ENCODE measurements at places on chromosomes 4 and X. TPM values are rescaled to one million over a fixed set of nuclear protein-coding genes. Genes with fewer than 3 reads are reported as not detected.

The KCNE5 gene
- 0.35 TPM for total RNA-seq

DNA sequence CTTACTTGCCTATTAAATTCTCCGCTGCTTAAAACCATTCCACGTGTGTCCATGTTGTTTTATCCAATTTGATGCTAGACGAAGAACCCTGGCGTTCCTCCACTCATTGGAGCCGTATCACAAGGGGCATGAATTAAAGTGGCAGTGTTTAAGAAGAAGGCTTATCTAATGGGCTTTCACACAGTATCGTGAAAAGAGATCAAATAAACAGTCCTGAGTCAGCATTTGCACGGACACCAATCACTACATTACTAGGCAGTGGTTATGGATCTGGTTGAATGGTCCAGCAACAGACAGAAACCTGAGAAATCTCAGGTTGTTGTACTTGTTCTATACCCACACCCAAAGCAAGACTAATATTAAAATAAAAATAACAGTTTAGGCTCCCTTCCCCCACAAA lies 671.6 kb downstream of the FAT4 start:
- DNase-seq = no peak

GRCh38 chr4:153791746-153792617 lies 3.1 kb upstream of the SFRP2 start:
- DNase-seq = peak; percentile 77

- DNase-seq = no peak
Measured at GRCh38 chr4:101284546-101284945, 62.8 kb downstream of the PPP3CA start.

- DNase-seq = no peak
Measured at GRCh38 chr4:6986072-6986780, 56.9 kb upstream of the TADA2B start.

DNA sequence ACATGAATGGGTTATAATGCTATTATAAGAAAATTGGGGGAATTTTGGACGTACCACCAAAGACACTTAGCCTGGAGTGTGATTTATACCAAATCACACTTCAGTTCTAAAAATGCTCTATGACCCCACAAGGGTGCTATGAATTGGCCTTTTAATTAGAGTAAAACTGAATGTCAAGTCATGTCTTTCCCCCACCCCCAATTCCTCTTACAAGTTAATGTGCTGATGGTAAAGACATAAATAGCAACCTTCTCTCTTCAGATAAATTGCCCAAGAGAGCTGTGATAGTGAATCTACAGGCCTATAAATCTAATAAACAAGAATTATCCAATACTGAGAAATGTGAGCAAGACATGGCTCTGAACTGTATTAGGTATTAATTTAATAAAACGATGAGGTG lies 78.8 kb downstream of the RNF150 start:
- no peak for DNase-seq

The DCHS2 gene
- total RNA-seq = 0.14 TPM

DNA sequence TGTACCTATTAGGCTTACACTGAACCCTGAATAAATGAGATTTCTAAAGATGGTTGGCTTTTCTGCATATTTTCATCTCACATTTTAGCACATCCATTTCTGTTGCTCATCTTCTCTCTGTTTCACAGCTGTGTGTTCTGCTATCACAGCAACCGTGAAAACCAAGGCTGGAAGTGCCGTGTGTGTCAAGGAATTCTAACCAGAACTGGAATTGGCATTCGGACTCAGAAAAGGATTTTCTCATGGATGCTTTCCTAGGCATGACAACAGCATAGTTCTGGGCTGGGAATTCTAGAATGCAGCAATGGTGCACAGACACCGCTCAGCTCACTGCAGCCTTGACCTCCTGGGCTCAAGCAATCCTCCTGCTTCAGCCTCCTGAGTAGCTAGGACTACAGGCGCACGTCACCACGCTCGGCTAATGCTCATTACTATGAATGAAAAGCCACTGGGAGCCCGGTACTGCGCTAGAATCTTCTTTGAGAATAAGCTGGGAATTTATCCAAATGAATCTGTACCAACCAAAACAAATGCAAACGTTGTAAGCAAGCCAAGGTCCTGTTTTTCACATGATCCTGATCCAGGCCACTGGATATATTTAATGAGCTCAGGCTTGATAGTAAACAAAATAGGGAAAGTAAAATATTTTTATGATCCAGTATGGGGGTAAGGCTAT lies 105.2 kb downstream of the RBM47 start:
- DNase-seq = no peak

DNA sequence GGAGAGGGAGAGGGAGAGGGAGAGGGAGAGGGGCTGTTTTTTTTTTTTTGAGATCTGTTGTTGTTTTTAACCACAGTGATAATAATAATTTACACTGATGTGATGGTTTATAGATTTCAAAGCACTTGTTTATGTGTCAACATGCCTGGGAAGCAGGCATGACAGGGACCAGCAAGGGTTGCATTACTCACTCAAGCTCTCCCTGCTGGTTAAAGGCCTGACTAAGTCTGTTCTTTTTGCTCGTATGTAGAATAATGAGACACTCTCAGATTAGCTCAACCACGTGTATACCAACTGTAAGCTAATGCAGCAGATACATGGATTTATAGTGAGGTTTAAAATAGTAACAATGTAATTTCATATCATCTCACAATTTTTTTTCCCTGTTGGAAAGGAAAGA lies 134.6 kb upstream of the BOD1L1 start:
- DNase-seq = no peak

GRCh38 chr4:8144359-8144758 lies 14.3 kb downstream of the ABLIM2 start:
- DNase-seq = no peak

DNA sequence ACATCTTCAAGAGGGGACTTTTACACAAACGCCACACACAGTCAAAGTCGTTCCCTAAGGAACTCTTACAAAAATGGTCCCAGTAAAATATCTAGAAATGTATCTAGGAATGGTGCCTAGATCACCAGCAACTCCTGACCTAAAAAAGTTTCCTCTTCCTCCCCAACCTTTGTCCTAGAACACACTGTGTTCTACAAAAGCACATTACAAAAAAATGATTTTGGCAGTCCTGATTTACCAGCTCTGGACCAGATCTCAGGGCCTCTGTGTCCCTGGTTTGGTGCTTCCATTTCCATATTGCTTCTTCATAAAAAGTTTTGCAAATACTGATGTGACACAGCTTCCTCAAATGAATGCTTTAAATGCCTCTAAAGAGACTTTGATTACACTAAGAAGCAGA lies 55.0 kb downstream of the LNX1 start:
- no peak for DNase-seq

- no peak for DNase-seq
Measured at GRCh38 chr4:180688480-180688879, 1554.7 kb upstream of the TENM3 start.

The BEX5 gene
- 2.1 TPM for total RNA-seq

DNA sequence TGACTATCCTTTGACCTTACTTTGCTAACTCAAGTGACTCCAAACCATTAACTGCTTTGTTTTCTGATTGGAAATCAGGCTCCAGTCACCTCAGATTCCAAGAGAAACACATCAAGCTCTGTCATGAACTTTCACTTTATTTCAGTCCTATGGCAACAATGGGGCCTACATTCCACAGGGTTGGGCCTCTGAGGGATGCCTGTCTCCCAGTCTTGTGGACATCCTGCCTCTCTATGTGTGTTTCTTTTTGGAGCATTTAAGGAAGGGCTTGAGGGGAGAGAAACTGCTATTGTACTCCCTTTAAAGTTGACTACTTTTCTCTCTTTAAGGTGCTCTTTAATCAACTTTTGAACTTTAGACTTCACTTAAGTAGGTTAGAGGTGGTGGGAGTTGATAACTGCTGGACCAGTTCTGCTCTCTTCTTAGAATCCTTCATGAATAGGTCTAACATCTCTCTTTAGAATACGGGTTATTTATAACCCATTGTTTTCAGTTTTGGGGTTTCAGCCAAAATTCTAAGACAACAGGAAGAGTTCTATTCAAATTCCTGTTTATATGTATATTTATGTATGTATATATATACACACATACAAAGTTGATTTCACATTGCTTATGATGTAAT lies 274.3 kb upstream of the NR3C2 start:
- no peak for DNase-seq

- no peak for DNase-seq
Measured at GRCh38 chr4:160825644-160826338, 1338.0 kb downstream of the FSTL5 start.

The SLITRK2 gene
- total RNA-seq = not detected

DNA sequence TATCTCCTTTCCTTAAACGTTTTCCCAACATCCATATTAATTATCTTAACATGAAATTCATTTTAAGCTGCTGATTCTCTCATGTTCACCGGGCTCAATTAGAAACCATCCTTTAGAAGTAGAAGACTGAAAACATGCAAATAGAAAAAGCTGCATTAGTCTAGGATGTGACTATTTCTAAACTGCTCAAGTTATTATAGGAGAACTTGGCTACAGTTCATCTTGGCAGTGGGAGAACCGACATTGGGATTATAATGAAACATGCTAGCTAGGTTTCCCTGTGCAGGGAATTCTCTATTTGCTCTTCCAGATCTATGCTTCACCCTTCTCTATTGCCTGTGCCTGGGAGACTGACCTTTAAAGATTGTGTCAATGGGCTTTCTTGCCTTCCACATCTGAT lies 151.0 kb upstream of the PPARGC1A start:
- no peak for DNase-seq

- DNase-seq = no peak
Measured at GRCh38 chr4:122674371-122674770, 53.5 kb upstream of the IL21 start.

The NDST3 gene
- not detected for total RNA-seq

DNA sequence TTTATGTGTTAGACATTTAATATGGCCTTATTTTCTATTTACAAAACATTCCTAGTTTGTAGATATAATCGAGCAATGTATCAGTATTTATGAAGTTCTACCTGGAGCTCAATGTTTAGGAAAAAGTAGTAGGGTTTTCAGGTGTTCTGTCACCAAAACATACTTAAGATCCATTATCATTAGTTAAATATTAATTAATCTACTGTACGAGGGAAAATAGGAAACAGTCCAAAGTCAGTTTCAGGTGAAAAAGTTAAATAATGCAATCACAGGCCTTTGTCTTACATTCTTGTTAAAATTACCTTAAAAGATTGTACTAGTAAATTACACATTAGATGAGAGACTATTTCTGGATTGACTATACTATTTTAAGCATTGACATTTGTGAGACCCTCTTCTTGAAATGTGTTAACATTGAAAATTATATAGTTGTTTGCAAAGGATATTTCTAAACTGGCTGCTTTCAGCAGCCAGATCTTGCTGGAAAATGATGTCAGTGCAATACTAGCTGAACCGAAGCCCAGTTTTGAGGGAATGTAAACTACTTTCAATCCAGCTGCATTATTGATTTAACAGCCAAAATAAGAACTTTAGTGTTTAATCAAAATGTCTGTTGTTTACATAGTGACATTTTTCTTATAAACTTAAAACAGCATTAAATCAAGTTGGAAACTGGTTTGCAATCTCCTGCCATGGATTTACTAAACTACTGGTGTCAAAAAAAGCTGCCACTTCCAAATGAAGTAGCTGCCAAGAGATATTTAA lies 19.3 kb downstream of the GUCY1B1 start:
- DNase-seq = no peak

The MAGEB10 gene
- total RNA-seq = not detected

- no peak for DNase-seq
Measured at GRCh38 chr4:85543832-85544231, 68.9 kb downstream of the ARHGAP24 start.

DNA sequence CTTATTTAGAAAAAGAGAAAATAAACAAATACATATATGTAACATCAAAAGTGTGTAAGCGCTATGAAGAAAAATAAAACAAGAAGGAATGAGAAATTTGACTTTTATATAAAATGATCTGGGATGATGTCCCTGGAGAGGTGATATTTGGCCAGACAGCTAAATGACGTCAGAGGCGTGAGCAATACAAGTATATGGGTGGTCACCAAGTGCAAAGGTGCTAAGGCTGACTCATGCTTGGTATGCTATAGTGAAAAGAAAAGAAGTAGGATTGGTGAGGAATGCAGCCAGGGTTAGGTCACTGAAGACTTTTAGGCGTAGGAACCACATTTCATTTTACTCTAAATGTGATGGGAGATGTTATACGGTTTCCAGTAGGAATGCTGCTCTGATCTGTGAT lies 1049.1 kb upstream of the TENM3 start:
- DNase-seq = no peak

GRCh38 chrX:45806410-45807121 lies 605.9 kb upstream of the DIPK2B start:
- peak; percentile 65 for DNase-seq

GRCh38 chr4:60452266-60452665 lies 747.9 kb upstream of the ADGRL3 start:
- DNase-seq = no peak

- DNase-seq = no peak
Measured at GRCh38 chrX:124028182-124028581, 66.7 kb downstream of the STAG2 start.

The AP1S2 gene
- 24.5 TPM for total RNA-seq

DNA sequence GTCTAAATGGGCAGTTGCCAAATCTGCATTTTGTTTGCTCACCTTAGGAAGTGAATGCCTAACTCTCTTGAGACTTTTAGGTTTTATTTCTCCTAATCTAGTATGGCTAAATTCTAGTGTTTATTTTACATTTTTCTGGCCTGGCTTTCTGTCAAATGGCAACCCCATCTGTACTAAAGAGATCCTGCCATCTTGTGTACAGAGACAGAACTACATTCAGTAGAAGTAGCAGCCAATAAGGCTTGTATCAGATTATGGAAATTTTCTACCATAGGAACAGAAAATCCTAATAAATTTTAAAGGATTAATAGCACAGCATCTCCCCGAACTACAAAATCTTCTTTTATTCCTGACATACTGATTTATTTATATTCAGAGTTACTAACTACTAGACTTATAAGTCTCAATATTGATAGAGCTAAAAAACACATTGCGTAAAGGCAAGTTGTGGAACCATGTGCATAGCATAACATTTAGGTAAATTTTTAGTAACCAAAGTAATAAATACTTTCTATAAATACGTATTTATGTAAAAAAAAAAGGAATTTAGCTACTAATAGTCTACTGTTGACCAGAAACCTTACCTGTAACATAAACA lies 45.5 kb downstream of the TMEM144 start:
- no peak for DNase-seq

GRCh38 chr4:15777697-15778288 lies 335 bp upstream of the CD38 start:
- DNase-seq = no peak

The TCEAL2 gene
- 0.28 TPM for total RNA-seq

DNA sequence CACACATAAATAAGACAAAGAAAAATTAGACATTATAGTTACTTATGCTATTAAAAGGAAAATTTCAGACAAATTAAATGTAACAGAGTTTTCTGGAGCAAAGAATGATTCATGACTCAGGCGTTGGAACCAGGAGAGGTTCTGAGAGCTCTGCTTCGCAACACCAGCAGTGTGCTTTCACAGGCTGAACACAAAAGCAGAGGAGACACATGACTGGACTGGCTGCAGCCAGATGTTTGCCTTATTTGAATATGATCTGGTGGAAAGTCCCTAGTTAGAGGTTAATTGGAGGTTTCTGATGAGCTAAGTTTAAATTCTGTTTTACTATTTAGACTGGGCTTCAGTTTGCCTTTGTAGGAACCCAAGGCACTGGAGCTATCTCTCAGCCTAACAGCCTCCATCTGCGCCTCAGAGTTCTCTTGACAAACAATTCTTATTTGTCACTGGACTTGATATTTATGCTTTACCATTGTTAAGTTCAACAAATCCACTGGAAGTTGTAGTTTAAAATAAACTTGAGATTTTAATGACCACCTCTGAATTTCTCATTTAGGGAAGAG lies 16.2 kb downstream of the BOD1L1 start:
- DNase-seq = no peak

GRCh38 chr4:182937268-182938204 lies 20.4 kb upstream of the DCTD start:
- no peak for DNase-seq

GRCh38 chr4:125507141-125507540 lies 192.4 kb downstream of the FAT4 start:
- DNase-seq = no peak
